Effector CD4-positive, alpha-beta T cell (primary cell): ENCODE measurements at places on chromosomes 7 and 10.

DNA sequence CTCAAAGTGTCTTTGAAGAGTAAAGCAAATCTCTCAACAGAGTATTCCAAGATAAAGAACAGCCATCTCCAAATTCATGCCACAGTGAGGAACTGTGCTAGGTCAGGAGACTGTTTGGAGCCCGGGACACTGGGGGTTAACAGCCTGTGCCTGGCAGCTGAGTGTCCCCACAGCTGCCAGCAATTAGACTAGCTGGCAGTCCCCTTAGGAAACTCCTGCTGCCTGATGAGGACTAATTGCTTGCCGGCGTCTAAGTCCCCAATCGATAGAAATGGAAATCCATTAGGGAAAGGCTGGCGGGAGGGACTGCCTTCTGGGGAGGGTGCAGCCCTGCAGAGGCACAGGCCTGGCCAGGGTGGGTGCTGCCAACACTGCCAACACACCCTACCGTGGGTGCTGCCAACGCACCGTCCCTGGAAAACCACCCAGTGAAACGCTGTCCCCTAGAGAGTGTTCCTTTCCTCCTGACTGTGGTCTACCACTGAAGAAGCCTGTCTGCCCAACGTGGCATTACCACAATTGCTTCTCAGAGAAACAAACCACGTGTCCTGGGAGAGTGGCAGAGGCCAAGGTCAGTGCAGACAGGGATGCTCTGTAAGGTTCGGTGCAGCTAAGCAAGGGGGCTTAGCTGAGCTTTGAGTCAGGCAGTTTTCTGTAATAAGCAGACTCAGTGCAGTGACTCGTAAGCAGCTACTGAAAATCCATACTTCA, 60.8 kb downstream of the XRCC2 start:
- DNase-seq = no peak

GRCh38 chr10:104641937-104642657, 1.0 kb downstream of the SORCS3 start:
- DNase-seq = no peak

DNA sequence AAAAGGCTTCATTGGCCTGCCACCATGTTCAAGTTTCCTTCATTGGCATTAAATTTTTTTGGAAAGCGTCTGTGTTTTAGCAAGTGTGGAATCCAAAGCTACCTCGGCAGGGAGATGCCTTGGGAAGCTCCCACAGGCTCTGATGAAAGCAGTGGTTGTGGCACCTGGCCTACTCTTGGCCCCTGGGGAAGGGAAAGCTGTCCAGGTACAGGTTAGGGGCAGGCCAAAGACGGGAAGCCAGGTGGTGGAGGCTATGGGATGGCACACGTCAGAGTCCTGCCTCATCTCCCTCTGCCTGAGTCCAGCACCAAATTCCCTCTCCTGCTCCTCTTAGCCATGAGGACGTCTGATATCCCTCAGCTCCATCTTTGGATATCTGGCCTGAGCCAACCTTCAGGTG, 49.7 kb downstream of the C10orf120 start:
- DNase-seq = no peak

DNA sequence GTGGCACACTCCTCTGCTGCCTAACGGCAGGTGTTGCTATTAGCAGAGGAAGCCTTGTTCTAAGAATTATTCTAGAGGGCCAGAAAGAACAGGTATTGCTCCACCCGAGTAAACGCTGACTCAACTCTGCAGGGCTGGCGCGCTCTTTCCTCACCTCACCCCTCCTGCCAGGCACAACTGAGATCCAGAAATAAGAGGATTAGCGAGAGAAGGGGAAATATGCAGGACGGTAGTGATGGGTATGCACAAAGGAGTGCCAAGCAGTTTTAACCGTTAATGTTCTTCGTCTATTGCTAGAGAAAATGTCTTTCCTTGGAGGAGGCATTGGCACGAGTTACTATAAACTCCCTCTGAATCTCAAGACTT, 369 bp upstream of the SCIN start:
- no peak for DNase-seq

DNA sequence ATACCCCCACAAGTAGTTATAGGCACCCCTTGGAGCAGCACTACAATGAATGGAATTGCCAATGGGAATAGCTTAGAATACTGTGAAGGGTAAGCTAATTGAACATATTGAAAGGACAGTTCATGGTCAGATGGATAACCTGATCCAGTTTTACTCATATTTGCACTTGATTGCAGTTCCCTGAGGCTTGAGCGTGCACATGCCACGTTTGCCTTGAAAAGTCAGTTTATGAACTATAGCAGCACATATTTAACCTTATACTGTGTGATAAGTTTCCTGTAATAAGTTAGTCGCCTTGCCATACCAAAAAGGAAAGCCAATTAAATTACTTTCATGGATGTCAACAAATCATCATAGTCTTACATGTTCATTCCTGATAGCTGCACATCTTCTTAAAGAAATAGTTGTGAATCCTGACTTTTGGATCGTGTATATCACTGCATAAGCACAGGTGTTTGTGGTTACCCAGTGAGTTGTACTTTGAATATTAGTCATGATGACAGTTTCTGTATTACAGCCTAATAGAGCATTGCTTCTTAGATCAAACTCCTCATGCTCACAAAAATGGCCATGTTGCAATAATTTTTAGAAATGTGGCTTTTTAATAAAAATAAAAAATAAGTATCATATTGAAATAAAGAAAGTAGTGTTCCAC, 21.6 kb downstream of the DNTT start:
- no peak for DNase-seq

DNA sequence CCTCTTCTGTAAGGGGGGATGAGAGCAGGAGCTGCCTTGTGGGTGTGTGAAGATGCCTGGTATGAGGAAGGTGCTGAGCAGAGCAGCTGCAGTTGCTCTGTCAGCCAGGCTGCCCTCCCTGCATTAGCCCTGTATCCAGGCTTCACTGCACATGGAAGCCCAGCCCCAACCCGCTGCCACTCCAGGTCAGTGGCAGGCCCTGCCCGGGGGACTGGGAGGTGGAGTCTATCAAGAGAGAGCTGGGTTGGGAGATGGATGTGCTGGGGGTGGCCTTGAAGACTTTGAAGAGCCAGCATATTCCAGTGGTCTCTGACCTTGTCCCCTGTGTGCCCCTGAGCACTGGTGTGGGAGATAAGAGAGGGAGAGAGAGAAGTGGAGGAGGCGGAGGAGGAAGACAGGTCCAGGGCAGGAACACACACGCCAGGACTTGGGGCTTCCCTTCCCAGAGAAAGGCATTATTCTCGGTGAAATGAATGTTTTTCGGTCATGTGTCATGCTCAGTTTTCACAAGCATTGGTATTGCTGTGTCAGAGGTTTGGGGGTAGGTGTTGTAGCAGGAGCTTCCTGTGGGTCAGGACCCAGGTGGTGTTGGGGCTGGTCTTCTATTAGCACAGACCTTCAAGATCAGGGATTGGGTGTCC, 2.6 kb downstream of the PPIF start:
- DNase-seq = no peak

DNA sequence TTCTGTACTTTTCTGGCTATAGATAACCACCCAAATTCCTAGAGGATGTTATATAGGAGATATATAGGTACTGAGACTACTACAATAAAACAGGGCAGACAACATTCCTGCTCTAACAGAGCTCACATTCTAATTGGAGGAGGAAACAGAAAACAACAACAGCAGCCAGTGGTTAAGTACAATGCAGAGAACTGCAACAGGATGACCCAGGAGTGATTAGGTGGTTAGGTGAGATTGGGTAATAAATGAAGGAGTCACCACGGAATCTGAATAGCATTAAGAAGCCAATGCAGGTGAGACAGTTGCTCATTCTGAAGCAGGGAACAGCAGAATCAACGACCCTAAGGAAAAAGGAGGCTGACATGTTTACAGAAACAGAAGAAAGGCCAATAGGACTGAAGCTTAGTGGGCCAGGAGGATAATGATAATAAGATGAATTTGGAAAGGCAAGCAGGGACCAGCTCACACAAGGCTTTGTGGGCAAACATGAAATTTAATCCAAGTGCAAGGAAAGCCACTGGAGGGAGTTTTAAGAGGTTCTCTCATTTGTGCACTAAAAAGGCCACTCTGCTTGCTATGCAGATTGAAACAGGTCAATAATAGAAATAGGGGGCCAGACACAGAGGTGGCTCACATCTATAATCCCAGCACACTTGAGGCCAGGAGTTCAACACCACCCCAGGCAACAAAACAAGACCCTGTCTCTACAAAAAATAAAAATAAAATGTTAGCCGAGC, 16.9 kb upstream of the REEP3 start:
- DNase-seq = no peak

GRCh38 chr7:15801551-15801950, 115.1 kb upstream of the MEOX2 start:
- DNase-seq = no peak

- no peak for DNase-seq
These were observed 76.2 kb upstream of the KIF5B start for GRCh38 chr10:32132357-32132946.

DNA sequence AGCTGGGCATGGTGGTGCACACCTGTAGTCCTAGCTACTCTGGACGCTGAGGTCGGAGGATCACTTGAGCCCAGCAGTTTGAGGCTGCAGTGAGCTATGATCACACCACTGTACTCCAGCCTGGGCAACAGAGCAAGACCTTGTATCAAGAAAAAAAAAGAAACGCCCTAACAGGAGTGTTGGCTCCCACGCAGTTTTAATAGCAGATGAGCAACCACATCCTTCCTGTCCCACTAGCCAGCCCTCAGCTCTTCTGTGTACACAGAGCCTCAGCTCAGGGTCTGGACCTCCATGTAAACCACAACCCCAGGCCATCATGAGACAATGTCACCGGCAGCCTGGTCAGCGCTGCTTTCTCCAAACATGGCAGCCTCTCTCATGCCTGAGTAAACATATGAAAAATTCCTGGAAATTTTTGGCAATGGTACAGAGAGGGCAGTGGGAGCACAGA, 108.2 kb downstream of the PIP4K2A start:
- no peak for DNase-seq
